ENCODE measurements at places on chromosomes 1 and 21.

- no peak for DNase-seq
These were observed 5.5 kb downstream of the SIM2 start for GRCh38 chr21:36704281-36704957.

DNA sequence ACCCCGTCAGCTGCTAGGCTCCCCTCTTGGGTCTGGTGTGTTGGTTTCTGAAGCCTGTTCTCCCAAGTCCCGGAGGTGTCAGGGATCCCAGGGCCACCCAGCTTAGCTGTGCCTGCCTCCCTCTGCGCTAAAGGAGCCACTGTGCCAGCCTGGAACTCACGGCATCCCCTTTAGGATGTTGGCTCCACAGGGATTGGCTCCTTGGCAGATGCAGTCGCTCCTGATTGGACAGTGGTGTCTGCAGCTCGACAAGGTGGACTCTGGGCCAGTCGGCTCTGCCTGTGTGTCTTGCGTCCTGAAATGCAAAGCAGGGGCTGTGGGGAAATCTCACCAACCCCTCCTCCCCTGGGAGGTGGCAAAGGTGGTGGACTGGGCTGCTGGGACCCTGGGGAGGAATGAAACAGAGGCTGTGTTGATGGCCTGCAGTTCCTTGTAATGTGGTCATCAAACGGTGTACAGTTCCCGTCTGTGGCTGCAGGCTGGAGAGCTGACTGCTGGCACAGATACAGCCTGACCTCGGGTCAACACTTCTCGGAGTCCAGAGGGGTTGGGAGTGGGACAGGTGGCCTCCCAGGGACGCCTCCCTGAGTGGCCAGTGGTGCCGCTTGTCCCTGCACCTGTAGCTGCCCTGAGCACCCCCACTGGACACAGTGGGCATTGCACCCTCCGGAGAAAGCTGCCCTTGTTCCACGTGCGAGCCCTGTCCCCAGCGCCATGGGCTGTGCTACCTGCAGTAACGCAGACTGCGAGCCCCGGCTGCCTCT is 11.5 kb upstream of the KCNAB2 start:
- no peak for DNase-seq

GRCh38 chr1:93615582-93616150 is 66.0 kb downstream of the BCAR3 start:
- no peak for DNase-seq

DNA sequence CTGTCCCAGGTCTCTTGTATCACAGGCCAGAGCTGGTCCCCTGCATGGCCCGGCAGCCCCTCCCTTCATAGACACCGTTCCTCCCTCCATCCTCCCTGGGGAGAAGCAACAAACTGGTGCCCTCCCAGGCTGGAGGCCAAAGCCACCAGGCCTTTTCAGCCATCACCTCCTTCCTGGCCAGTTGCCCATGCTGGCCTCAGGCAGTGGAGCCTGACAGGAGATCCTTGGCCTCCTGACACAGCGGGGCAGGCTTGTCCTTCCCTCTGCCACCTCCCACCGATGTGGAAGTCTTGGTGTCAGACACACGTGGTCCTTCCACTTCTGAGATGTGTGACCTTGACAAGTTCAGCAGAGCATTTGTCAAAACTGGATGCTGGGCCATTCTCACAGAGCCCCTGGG is 206.0 kb downstream of the HIVEP3 start:
- DNase-seq, result no peak

- no peak for DNase-seq
These were observed 3.8 kb downstream of the B4GALT2 start for GRCh38 chr1:43982808-43983207.

- no peak for DNase-seq
These were observed 166.5 kb upstream of the PLD5 start for GRCh38 chr1:242690849-242691609.

DNA sequence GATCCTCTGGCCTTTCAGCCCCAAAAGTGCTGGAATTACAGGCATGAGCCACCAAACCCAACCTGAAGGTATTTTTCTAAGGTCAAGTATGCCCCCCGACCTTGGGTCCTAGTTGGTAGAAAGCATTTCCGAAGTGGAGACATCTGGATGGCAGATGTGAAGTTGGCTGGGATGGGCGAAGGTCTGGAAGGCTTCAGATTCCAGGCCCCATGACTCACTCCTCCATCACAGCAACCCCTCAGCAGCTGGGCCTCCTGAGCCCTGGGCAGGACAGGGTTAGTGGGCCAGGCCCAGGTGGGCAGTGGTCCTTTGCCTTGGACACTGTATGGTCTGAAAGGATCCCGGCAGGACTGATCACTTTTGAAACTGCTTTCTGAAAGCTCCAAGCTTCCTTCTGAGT is 23.3 kb downstream of the NAV1 start:
- no peak for DNase-seq

GRCh38 chr1:16134066-16134801 is 21.6 kb downstream of the EPHA2 start:
- DNase-seq, result no peak

DNA sequence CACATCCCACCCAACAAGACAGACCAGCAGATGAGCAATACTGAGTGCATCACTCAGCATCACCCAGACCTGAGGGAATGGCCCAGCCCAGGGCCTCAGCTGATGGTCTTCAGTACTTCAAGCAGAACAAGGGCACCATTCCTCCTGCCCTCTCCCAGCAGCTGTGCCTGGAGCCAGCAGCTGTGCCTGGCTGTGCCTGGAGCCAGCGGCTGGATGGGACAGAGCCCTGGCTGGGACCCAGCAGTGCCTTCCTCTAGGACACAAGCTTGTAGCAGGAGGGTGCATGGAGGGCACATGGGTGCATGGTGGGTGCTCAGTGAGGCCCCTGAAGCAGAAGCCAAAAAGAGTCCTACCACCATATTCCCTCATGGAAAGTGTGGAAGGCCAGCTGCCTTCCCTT is 583.8 kb downstream of the NPHP4 start:
- DNase-seq, result no peak

DNA sequence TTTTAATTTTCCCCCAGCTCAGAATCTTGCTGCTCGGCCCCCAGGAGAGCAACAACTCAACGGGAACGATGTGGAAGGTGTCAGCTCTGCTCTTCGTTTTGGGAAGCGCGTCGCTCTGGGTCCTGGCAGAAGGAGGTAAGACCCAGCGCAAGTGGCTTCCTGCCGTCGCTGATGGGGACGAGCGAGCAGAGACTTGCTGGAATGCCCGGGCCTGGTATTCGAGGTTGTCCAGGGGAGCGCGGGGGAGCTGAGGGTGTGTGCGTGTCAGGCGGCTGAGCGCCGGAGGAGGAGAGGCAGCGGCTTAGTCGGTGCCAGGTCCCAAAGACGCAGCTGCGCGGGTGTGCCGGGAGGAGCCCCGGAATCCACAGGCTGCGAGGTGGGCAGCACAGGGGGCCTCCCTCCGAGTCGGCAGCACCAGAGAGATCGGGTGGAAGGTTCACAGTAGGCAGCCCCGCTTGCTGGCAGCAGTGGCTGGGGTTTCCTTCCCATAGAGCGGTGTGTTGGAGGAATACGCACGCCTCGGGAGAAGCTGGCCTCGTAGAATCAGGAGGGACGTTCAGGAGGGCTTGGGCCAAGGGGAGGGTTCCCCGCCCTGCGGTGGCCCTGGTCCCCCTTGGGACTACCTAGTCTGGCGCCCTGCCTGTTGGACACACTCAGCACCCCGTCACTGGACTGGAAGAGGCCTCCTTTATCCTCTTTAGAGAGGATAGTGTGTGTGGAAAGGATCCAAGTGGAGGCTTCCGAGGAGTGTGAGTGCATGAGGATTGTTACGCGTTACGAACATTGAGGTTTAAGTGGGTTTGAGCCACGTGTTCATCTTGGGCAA is 547 bp downstream of the PDPN start:
- DNase-seq, result no peak

- DNase-seq, result no peak
These were observed 80.4 kb downstream of the ITPKB start for GRCh38 chr1:226658546-226659125.

DNA sequence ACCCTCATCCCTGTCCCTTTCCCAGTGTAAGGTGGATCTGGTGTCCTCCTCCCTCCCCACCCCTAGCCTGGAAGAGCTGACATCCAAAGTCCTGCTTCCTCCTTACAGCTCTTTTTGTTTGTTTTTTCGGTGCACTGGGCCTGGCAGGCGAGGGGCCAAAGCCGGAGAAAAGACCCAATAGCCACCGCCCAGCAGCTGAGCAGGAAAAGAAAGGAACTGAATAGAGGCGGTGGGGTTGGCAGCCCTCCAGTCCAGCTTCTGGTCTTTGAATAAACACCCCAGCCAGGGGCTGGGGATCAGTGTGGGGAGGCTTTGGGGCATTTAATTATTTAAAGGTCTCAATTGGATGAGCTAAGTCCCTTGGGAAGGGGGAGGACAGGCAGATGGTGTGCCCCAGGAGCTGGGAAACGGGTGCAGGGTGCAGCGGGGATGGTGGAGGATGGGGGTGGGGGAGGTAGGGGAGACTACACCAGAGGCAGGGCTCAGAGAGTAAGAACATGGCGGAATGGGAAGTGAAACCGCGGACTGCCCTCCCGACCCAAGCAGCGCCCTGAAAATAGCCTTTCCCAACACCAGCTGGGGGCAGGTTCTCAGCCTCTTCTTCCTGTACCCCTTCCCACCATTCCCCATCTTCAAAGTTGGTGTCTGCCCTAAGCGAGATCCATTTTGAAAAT is 20.2 kb downstream of the BTG2 start:
- DNase-seq, result no peak

DNA sequence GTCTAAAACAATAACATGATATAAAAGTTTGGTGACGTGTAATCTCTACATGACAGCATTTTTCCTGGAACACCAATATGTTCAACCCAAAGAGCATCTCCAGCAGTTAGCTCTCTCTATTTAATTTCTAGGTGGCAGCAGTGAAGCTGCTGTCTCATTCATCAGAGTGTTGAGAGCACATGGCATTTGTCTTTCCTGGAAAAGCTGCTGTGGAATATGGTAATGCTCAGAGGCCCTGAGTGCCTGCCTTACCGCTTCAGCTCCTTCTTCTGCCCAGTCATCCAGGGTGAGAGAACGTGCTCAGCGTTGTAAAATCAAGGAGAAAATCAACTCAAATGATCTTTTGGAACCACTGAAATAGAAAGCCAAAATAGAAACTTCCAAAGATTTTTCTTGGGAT is 640.7 kb downstream of the ADGRL2 start:
- no peak for DNase-seq

- no peak for DNase-seq
These were observed 172.7 kb downstream of the PDE4B start for GRCh38 chr1:65965112-65965996.

GRCh38 chr1:166868639-166869038 is 7.4 kb downstream of the TADA1 start:
- no peak for DNase-seq

- DNase-seq, result no peak
These were observed 14.7 kb upstream of the GSTM4 start for GRCh38 chr1:109641078-109641740.

DNA sequence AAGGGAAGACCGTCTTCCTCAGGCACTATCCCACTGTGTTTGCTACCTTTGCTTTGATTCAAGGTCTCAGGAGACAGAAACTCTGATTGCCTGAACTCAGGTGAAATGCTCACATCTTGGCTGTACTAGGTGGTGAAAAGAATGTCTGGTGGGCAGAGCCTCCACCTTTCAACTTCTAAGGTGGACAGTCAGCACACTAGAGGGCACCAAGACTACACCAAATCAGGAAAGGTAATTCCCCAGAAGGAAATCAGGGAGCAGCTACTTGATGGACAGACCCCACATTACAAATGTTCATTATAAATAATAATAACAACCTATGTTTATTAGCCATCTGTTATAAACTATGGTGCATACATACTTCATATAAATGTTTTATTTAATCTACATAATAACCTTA is 220.9 kb downstream of the ATG4C start:
- no peak for DNase-seq

GRCh38 chr21:31030367-31031106 is 7.7 kb downstream of the KRTAP19-8 start:
- no peak for DNase-seq

- no peak for DNase-seq
These were observed 200.0 kb downstream of the SLC45A1 start for GRCh38 chr1:8517661-8518489.

- DNase-seq, result no peak
These were observed 91.0 kb downstream of the OLFML2B start for GRCh38 chr1:161932668-161933067.

DNA sequence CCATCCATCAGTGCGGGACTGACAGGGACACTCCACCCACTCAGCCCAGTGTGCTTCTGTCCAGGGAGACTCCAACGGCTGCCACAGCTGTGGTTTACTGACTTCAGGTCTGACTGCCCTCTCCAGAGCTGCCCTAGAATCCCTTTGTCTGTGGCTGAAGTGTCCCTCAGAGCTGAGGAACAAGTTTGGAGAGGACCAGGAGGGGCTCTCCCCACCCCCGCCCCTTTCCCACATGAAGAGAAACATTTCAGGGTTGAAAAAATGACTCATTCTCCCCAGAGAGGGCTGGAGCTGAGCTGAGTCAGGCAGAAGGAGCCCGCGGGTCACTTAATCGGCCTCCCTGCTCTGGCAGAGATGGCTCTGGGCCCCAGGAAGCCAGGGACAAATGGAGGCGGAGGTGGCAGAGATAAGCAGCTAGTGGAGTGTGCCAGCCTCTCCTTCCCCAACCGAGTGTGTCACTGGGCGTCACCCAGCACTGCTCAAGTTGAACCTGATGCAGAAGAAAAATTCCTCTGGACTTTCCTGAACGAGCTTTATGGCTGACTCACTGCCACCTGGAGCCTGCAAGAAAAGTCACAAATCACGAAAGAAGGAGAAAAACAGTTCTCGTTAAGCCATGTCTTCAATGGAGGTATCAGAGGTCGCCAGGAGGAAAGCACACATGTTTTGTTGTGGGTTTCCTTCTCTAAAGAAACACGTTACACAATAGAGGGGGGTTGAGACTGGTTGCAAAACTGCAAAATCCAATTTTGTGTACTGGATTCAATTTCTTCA is 34.3 kb upstream of the ECE1 start:
- no peak for DNase-seq

GRCh38 chr1:114150016-114150415 is 3.7 kb downstream of the SYT6 start:
- DNase-seq, result no peak

GRCh38 chr1:12112711-12113161 is 49.6 kb downstream of the TNFRSF8 start:
- no peak for DNase-seq

- no peak for DNase-seq
These were observed 1.2 kb upstream of the CGN start for GRCh38 chr1:151510020-151510405.

DNA sequence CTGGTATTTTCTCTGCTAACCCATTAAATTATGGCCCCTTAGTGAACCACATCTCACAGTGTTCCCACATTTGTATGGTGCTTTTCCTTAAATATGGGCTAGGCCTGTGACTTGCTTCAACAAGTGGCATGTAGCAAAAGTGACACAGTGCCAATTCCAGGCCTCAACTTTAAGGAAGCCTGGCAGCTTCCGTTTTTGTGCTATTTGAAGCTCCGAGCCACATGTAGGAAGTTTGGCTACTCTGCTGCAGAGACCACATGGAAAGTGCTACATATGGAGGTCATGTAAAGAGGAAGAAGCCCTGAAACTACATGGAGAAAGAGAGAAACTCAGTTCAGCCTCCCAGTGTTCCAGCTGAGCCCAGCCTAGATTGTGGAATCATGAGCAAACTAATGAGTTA is 28.5 kb upstream of the DR1 start:
- no peak for DNase-seq
